ENCODE measurements at places on chromosomes 2 and 18.

- DNase-seq = no peak
Observed at GRCh38 chr2:20531633-20532262, 84.9 kb downstream of the RHOB start.

DNA sequence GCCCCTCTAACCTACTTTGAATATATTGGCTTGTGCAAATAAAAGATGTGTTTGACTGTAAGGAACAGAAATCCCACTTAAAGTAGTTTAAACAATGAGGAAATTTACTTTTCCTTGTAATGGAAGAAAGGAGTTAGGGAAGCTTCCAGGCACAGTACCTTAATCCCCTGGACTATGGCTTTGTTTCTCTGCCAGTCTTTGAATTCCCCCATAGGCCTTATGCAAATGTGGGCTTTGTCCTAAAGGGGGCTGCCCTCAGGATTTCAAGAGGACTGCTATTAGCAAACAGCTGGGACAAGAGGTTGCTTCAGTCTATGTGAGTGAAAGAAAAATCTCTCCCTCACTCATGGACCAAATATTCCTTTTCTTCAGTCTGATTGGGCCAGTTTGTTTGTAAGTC is 255.1 kb upstream of the THSD7B start:
- DNase-seq = no peak

DNA sequence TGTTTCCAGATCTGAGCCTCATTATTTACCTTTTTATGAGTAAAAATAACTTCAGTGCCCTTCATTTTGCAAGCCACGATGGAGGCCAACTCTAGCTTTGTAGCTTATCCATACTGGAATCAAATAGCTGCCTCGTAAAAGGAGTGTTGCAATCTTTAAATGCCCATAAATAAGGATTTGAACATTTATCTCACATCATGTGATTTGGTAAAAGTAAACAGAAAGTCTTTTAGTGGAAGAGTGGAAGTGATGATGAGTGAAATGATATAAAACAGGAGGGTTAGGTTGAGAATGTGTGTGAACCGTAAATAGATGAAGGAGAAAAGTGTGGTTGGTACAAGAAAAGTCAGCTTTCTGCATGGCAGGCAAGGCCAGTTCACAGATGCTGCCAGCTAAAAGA is 348.9 kb downstream of the OSR1 start:
- DNase-seq = no peak

GRCh38 chr2:65495251-65495877 is 63.0 kb upstream of the SPRED2 start:
- no peak for DNase-seq

- DNase-seq = no peak
Observed at GRCh38 chr2:233256048-233256447, 4.6 kb downstream of the ATG16L1 start.

DNA sequence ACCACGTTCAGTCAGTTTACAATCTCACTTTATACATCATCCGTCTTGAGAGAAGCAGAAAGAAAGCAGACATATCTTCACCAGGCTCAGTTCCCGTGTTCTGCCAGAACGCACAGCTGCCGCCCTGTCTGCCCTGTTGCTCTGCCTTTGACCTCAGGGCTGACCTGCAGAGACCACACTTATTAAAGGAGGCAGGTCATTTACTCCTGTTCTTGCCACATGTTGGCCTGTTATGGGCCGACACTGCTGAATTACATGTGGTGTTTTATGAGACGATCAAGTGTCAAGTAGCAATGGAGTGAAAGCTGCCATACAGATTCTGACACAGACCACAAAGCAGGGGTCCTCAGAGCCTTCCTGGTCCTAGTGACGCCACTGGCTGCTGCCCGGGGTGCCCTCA is 232.2 kb downstream of the TTC32 start:
- DNase-seq = no peak

DNA sequence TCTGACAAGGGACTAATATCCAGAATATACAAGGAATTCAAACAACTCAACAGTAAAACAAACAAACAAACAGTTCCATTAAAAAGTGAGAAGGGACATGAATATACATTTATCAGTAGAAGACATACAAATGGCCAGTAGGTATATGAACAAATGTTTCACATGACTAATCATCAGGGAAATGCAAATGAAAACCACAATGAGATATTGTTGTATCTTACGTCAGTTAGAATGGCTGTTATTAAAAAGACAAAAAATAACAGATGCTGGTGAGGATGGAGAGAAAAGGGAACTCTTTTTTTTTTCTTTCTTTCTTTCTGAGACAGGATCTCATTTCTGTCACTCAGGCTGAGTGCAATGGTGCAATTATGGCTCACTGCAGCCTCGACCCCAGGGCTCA is 175.5 kb downstream of the CAMKMT start:
- no peak for DNase-seq

DNA sequence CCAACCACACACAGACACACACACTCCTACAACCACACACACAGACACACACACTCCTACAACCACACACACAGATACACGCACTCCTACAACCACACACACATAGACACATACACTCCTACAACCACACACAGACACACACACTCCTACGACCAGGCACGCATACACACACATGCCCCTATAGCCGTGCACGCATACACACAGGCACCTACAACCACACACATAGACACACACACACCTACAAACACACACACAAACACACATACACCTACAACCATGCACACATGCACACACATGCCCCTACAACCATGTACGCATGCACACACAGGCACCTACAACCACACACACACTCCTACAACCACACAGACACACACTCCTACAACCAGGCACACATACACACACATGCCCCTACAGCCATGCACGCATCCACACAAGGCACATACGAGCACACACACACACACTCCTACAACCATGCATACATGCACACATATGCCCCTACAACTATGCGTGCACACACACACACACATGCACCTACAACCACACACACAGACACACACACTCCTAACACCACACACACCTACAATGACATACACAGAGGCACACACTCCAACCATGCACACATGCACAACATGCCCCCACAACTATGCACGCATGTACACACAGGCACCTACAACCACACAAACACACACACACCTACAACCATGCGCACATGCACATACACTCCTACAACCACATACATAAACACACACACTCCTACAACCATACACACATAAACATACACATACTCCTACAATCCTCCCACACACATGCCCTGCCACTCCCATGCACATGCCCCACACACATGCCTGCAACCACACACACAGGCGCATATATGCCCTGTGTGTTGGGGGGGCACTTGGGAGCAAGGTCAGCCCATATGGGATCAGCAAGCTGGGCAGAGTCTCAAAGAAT is 19.1 kb upstream of the TEX51 start:
- DNase-seq = no peak

DNA sequence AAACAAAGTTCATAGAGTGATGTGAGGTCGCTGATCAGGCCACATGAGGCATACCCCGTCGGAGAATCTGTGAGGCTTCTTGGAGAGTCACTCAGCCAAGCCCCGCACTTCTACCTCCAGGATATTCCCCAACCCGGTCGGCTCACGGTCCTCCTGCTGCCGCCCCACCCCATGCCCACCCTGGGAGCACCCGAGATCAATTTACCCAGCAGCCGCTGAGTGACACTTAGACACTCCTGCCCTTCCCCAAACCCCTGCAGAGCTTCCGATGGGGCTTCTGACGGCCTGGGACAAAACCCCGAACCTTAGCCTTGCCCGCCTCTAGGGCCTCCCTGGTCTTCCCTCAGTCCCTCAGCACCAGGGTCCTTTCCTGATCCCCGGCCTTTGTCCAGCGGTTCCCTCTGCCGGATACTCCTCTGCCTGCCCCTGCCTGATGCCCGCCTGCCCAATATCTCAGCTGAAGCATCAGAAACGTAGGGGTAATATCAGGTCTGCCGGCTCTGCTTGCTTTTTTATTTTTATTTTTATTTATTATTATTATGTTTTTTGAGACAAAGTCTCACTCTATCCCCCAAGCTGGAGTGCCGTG is 18.9 kb upstream of the OTOS start:
- no peak for DNase-seq

DNA sequence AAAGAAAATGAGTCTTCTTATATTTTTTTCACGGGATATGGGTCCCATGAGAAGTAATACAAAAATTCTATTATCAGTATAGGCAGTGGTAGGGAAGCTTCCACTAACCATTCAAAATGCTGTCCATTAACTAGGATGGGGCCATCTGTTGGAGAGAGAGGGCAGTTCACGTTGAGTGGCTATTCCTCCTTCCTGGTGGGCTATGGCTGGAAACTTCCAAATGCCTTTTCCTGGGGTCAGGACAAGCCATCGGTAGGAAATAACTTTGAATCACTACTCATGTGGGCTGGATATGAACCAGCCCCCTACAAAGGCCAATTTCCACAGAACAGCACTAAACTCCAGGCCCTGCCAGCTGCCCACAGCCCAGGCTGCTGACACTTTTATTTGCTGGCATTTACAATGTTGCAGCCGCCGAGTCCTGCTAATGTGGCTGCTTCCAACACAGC is 156.1 kb upstream of the HNRNPA3 start:
- DNase-seq = no peak

- DNase-seq = no peak
Observed at GRCh38 chr18:64240316-64240715, 91.4 kb upstream of the LINC00305 start.

DNA sequence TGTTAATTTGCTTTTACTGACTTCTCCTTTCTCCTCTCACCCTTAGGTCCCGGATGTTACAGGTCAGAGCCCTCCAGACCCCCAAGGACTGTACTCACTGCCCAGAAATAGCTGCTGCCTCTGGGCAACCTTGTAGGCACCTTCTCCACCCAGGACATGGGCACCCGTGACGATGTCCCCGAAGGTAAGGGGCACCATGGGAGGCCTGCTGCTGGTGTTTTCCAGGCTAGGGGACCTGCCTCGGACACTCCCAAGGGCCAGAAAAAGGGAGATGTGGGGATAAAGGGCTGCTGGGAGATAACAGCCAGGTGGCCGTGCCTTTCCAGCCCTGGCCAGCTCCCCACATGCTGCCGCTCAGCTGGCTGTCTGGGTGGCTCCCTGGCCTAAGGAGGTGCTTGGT is 13.6 kb downstream of the TOGARAM2 start:
- no peak for DNase-seq

GRCh38 chr2:203330434-203330833 is 2.2 kb downstream of the ABI2 start:
- DNase-seq = no peak

GRCh38 chr2:8026381-8026780 is 655.5 kb upstream of the ID2 start:
- DNase-seq = no peak

DNA sequence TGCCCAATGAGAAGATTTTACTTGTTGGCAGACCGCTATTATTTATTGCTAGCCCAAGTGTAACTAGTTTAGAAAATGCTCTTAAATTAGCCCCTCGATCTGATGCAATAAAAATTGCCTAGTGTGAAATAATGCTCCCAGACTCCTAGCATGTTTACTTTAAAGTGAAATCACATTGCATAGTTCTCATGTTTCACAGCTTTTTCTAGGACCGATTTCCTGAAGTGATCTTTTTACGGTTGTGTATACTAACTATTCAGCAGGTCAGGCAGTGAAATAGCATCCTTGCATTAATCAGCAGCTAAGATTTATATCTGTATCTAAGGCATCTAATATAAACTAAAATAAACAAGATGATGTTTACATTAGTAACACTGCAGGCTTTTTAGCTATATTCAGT is 52.4 kb downstream of the PMS1 start:
- DNase-seq = no peak

DNA sequence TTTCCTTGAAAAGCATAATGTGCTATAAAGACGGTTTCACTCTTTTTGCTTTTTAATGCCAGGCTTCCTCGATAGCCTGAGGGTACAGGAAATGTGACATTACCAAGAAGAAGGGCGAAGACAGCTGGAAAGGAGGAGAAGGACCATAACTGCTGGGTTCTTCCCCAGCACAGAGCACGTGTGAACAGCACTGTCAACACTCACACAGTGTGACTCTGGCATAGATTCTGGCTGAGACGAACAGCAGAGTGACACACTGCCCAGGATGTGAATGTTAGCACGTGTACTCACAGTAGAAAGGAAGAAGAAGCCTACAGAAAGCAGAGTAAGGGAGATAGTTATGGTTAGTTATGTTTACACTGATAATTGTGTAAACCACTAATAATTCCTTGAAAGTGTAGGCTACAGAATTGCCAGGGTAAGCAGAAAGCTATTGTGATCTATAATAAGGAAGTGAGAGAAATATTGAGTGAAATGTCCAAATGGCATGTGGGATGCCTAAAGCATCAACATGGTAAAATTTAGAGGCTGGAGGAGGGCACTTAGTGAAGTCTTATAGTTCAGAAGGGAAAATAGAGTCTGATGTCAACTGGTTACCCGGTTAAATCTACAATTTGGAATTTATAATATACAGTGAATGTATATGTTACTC is 198.2 kb downstream of the DLGAP1 start:
- DNase-seq = no peak

GRCh38 chr2:224819075-224819474 is 102.9 kb upstream of the CCDC195 start:
- no peak for DNase-seq

GRCh38 chr2:29502460-29502911 is 387.3 kb downstream of the CLIP4 start:
- DNase-seq = no peak

GRCh38 chr2:3739313-3739712 is 35.9 kb downstream of the DCDC2C start:
- no peak for DNase-seq

GRCh38 chr2:24907116-24907515 is 12.9 kb downstream of the ADCY3 start:
- DNase-seq = no peak

DNA sequence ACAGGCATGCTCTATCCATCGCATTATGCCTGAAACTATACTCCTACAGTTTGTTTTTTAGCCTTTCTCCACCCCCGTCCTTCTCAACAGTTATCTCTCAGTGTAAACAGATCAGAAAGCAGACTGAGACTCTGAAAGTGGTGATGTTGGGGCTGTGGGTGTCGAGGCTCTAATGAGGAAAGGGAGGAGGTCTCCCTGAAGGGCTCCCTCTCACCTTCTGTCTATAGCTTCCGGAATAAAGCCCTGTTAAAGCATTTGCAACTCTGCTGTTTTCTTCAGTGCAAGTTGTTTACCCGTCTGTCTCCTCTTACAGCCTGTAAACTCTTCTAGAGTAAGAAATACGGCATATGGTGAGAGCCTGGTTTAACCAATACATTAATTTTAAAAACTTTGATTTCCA is 136.7 kb upstream of the SYT4 start:
- DNase-seq = no peak

DNA sequence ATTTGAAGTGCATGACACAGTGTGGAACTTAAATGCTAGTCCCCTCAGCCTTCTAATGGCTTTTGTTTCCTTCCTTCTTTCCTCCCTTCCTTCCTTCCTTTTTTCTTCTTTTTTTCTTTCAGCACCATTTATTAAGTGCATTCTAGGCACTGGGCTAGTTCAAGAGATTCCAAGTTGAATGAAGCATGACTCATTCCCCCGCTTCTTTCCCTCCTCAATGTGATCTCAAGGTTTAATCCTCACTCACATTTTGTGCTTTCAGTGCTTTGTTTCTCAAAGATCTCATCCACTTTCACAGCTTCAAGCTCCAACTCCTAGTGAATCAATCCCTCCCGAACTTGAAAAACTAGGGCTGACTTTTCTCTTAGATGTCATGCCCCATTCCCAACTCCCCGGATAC is 90.1 kb downstream of the LBH start:
- no peak for DNase-seq

Data from occipital lobe (tissue), 3 donors.